ENCODE measurements at places on chromosomes 3 and 15.

DNA sequence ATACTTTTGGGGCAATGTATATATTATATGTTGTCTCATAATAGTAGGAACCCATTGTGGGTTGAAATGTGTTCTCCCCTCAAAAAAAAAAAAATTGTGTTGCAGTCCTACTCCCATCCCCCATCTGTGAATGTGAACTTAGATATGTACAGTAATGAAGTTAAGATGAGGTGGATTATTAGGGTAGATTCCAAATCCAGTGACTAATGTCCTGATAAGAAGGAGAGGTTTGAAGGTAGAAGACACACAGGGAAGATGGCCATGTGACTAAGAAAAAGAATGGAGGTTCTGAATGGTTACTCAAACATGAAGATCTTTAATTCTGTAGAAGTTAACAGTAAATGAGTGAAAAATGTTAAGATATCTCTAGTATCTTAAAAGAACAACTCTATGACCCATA lies 3.0 kb upstream of the ATOSA start:
- DNase-seq, result no peak

DNA sequence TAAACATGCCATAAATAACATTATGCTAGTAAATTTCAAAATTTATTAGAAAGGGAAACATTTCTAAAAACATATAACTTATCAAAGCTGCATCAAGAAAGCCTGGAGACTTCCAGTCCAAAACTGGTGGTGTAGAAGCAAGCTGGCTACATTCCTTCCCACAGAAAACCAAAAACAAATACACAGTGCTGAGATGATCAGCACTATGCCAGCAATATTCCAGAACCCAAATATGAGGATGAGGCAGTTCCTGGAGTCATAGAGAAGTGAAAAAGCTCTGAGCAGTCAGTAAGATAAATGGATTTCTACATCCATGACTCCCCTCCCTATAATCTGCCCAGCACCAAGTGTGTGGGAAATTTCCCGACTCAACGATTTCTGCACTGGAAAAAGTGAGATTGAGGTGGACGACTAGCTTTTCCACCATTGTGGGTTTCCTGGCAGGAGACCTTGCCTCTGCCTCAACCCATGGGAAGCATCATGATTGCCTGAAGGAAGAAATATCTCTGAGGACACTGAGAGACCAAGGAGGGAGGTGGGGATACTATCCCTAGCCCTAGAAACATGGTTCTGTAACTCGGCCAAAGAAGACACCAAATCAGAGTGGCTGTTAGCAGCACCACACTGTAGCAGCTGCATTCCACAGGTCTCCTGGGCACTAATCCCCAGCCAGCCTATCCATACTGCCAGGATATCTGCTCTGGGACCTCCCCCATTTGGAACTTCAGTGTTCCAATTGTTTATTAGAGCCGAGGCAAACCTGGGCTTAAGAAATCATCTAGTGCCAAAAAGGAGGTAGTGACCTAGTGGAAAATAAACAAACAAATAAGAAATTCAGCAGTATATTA lies 11.8 kb upstream of the CLN6 start:
- DNase-seq, result no peak

DNA sequence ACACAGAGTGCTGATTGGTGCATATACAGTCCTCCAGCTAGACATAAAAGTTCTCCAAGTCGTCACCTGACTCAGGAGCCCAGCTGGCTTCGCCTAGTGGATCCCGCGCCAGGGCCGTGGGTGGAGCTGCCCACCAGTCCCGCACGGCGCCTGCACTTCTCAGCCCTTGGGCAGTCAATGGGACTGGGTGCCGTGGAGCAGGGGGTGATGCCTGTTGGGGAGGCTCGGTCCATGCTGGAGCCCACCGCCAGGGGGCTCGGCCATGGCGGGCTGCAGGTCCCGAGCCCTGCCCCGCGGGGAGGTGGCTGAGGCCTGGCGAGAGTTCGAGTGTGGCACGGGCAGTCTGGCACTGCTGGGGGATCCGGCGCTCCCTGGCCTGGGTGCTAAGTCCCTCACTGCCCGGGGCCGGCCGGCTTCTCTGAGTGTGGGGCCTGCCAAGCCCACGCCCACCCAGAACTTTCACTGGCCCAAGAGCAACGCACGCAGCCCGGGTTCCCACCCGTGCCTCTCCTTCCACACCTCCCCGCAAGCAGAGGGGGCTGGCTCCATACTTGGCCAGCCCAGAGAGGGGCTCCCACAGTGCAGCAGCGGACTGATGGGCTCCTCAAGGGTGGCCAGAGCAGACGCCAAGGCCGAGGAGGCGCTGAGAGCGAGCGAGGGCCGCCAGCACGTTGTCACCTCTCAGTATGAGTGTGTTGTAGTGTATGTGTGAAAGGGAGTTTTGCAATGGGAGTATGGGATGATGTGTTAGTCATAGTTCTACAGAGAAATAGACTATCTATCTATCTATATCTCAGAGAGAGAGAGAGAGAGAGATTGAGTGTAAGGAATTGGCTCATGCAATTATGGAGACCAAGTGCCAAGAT lies 69.0 kb downstream of the UBE2E2 start:
- no peak for DNase-seq

DNA sequence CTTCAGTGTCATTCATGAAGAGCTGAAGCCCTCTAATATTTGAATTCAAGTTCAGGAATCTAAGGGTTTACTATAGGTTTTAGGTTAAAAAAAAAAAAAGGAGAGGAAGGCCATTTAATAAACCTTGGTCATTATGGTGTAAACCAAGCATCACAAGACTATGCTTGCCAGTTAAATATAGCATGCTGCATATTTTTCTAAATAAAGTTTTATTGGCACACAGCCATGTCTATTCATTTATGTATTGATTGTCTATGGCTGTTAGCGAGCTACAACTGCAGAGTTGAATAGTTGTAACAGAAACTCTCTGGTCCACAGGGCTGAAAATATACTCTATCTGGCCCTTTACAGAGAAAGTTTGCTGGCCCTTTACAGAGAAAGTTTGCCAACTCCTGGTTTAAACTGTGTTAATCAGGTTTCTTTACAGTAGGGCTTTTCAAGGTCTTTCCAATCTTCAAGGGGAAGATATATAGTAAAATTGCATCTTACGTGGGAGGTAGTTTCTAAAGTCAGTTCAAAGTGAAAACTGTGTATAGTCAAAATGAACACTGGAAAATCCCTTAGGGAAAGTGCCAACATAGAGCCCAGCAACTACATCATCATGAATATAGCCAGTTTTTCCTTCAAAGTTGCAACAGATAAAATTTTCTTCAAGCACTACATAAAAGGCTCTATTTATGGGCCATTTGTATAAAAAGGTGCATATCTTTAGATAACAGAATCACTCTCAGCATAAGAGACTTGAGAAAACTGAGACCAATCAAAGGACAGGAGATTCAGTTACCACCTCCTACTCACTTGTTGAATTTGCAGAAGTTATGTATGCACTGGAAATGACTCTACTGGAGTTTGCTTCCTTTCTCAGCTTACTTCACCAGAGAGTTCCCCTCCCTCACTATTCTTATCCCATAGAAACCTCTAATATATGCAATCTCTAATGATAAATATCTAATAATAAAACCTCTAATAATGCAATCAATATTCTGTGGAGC lies 49.7 kb upstream of the FRMD4B start:
- DNase-seq, result no peak

DNA sequence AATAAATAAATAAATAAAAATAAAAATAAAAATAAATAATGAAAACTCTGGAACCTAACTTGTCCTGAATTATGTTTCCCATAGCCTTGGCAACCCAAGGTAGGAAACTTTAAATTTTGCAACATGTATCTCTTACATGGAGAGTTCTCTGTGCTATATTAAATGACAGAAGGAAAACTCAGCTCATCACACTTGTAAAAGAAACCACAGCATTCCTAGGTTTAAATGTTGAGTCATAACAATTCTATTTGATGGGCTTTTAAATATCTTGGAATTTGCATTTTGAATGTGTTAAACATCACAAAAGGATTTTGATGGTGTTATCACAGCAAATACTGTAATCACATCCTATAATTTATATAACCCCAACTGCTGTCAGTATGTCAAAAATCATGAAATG lies 144.2 kb downstream of the LRTM1 start:
- DNase-seq, result peak; percentile 1

- no peak for DNase-seq
These were observed 72.3 kb downstream of the GMNC start for GRCh38 chr3:190790185-190790584.

DNA sequence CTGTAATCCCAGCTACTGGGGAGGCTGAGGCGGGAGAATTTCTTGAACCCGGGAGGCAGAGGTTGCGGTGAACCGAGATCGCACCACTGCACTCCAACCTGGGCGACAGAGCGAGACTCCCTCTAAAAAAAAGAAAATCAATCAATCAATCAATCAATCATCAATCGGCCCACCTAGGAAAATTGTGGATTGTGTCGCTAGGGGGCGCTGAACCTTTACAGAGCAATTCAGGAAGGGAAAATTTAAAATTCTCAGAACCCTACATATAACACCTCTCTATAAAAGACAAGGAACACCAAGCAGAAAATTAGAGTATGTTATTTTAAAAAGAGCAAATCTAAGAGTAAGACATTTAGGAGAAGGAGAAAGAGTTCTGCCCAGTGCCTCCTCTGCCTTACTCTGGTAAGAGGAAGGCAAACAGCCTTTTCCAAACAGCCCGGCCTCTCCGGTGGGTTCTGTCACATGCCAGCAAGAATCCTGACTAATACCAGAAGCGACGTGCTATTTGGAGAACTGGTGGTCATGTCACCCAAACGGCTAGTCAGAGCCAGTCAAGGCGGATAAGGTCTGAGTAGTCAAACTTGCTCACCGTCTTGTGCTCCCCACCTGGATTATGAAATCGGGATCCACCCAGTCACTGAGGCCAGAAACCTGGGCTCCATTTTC lies 22.3 kb upstream of the SMCO1 start:
- peak; percentile 24 for DNase-seq

DNA sequence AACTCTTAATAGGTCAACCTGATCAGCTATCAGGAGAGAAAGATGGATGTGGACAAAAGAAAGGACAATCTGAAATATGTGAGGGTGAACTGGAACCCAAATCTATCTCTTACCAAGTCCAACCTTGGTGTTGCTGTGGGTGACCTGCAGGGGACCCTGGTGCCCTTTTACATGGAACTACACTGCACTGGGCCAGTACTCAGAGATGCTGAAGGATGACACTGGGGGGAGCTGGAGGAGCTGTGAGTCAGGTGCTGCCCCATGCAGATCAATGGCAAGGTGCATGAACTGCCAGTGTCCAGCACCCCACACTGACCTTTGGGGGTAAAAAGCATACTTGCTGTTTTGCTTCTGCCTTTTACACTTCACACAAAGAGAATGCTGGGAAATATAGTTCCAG lies 55.6 kb upstream of the TBC1D5 start:
- no peak for DNase-seq

- DNase-seq, result no peak
These were observed 244.4 kb downstream of the ADAMTSL3 start for GRCh38 chr15:83898361-83898760.

- DNase-seq, result no peak
These were observed 179.8 kb upstream of the SLC2A2 start for GRCh38 chr3:171206283-171206682.

GRCh38 chr3:185559706-185560090 lies 7.3 kb upstream of the LIPH start:
- no peak for DNase-seq

- no peak for DNase-seq
These were observed 7.1 kb downstream of the THBS1 start for GRCh38 chr15:39587731-39588530.

DNA sequence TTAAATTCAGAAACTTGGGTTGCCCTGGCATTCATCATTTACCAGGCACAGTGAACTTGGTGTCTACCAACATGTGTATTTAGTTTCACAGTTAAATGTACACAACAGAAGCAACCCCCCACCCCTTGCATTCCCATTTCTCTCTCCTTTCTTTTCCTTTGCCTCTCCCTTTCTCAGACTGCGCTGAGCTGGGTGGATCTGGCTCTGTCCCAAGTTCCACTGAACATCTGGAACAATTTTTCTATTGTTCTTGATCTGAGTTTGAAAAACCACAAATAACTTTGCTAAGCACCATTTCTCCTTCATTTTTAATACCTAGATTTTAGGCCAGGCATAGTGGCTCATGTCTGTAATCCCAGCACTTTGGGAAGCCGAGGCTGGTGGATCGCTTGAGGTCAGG lies 242.2 kb downstream of the ABHD5 start:
- DNase-seq, result no peak

GRCh38 chr3:136194409-136195257 lies 1.5 kb downstream of the MSL2 start:
- peak; percentile 33 for DNase-seq

DNA sequence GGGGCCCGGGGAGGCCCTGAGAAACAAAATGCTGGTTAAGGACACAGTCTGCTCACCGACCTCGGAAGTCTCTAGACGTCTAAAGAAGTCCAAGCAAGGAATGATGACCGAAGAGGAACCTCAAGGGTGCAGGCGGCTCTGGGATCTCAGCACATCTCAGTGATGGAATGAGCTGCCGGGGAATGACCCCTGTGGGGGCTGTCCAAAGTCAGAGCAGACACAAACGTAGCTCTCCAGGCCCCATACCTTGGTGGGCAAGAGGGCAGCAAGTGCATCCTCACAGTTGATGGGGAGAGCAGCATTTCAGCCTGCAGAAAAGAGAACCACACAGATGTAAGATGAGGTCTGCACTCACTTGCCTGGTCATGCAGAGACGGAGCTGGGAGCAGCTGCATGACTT lies 129.1 kb downstream of the IGF1R start:
- DNase-seq, result no peak

DNA sequence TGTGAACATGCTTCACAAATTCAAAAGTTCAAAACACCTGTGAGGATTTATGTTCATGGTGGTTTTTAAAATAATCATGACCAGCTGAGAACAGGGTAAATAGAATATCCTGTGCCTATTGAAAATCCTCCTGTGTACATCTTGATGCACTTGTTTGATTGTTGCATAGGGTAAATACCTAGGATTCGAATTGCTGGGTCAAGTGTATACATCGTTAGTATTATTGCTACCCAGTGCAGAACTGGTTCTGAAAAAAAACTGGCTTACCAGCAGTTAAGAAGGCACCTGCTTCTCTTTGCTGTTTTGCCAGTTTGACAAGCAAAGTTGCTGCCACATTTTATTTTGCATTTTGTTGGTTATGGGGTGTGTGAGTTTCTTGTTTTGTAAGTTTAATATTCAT lies 272.6 kb downstream of the CLSTN2 start:
- no peak for DNase-seq
